GM12878 (cell line): ENCODE measurements at places on chromosomes 11 and 22. TPM values are rescaled to one million over a fixed set of nuclear protein-coding genes. Genes with fewer than 3 reads are reported as not detected.

- H3K36me3 ChIP-seq: no peaks in the 10 kb centered on the region
- H3K27me3 ChIP-seq: no peaks in the 10 kb centered on the region
- H3K4me1 ChIP-seq: no peaks in the 10 kb centered on the region
Observed at GRCh38 chr22:48365386-48365785, 1462.3 kb downstream of the BRD1 start.

- DNase-seq: no peak
- peaks cover 21% of the 10 kb centered on the region for H3K36me3 ChIP-seq
- no peaks in the 10 kb centered on the region; the same call in 1 of the 2 replicates for H3K4me1 ChIP-seq
- no peak overlapping the region for H3K4me3 ChIP-seq
- H3K27me3 ChIP-seq: no peaks in the 10 kb centered on the region
Observed at GRCh38 chr11:1880746-1881441, 10.8 kb downstream of the PRR33 start.

DNA sequence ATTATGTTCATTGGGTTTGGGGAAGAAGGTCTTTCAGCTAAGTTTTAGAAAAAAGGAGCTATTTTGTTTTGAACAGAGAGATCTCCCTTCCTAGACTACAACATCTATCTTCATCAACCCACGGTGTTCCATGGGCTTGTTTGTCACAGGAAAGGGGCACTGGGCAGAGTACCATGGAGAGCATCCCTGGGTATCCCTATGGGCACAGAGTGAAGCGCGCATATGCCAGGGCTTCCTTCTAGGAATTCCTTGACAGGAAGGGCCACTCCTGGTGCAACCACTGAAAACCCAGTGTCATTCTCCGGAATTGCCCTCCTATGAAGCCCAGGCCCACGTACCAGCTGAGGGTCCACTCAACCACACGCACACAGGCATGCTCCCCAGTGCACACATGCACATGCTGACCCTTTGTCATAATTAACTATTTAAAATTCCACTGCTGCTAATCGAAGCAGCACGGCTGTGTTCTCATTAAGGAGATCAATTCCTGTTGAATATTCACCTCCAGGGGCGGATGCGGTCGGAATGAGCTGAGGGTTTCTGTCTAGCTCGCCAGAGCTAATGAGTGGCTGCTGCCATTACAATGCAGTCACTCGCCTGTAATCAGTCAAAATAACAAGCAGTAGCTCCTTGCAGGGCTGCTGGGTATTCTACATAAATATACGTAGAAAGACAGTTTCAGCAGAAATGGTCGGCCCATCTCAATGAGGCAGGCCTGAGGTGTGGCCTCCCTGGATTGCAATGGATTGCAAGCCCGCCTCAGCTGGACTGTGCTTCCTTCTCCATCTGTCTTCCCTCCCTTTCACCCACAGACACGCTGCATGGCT is 512.5 kb downstream of the OPCML start:
- DNase-seq: no peak
- H3K4me3 ChIP-seq: no peak overlapping the region
- H3K27me3 ChIP-seq: no peaks in the 10 kb centered on the region; the same call in 1 of the 2 replicates
- no peaks in the 10 kb centered on the region for H3K36me3 ChIP-seq
- no peaks in the 10 kb centered on the region for H3K4me1 ChIP-seq
- no peak overlapping the region for H3K27ac ChIP-seq

GRCh38 chr22:30783021-30783420 is 88.3 kb downstream of the OSBP2 start:
- no peak for DNase-seq
- no peaks in the 10 kb centered on the region for H3K4me1 ChIP-seq
- H3K4me3 ChIP-seq: no peak overlapping the region
- H3K27me3 ChIP-seq: no peaks in the 10 kb centered on the region

Gene NEFH
- polyA plus RNA-seq: 0.16 TPM in 1 of 2 replicates, not detected in the other

Gene P2RX3
- 0.10 TPM in 1 of 2 replicates, not detected in the other for polyA plus RNA-seq

GRCh38 chr11:94449437-94449836 is 44.2 kb downstream of the MRE11 start:
- no peaks in the 10 kb centered on the region for H3K27me3 ChIP-seq
- H3K4me3 ChIP-seq: no peak overlapping the region
- DNase-seq: no peak
- no peak overlapping the region for H3K27ac ChIP-seq
